Activated T-cell treated with anti-CD3 and anti-CD28 coated beads, Interleukin-2, amount 50 U/mL, for 1 hour (primary cell): ENCODE measurements at places on chromosomes 3 and 15.

- no peak for DNase-seq
Measured at GRCh38 chr3:13749063-13749764, 130.7 kb downstream of the WNT7A start.

GRCh38 chr15:44207643-44208042 is 12.6 kb upstream of the FRMD5 start:
- no peak for DNase-seq

DNA sequence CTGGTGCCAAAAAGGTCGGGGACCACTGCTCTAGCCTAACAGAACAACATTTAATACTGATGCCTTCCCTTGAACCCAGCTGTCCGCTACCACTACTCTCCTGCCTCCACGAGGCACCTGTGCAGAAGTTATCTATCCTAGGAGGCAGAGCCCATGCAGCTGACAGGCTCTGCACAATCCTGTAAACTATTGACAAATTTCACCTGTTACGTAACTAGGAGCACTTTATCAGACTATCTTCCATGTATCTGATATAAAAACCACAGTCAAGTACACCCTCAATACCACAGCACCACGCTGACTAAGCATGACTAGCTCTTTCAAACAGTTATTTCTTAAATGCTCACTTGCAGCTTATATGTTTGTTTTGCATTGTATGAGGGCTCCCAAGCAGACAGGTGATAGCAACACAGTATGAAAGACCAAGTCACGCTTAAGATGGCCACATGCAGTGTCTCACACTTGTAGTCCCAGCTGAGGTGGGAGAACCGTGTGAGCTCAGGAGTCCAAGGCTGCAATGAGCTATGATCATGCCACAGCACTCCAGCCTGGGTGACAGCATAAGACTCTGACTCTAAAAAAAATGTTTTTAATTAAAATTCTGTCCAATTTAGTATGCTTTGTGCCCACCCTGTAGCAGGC is 4.5 kb upstream of the IL17RC start:
- no peak for DNase-seq

GRCh38 chr15:53693729-53694475 is 65.6 kb downstream of the WDR72 start:
- DNase-seq, result no peak

- DNase-seq, result no peak
Measured at GRCh38 chr3:124972457-124972856, 37.9 kb upstream of the MUC13 start.

DNA sequence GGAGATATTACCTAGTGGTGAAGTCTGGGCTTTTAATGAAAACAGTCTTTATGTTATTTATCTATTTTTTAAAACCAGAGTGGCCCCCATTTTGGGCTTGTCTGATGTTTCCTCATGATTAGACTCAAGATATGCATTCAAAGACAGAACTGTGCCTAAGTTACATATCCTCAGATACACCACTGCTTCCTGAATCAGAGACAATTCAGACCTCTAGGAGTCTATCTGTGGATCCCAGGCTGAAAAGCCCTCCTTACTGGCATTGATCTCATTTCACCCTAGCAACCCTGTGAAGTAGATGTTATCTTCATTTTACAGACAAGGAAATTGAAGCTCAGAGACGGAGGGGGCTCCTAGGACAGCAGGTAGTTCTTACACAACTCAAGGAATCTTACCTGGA is 16.8 kb upstream of the TGM5 start:
- no peak for DNase-seq

GRCh38 chr3:177589041-177589650 is 391.9 kb upstream of the TBL1XR1 start:
- no peak for DNase-seq

DNA sequence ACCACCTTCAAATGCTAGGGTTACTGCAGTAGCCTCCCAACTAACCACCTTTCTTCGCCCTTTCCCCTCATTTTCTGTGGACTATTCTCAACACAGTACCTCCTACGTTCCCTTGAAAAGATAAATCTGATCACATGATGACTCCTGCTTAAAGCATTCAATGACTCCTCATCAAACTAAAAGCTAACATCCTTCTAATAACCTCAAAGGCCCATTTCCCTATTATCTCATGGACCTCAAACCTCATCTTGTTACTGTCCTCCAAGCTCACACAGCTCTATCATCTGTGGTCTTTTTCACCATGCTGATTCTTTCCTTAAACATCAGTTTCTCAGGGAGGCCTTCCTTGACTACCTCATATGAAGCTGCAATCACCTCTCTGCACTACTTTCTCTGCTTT is 29.6 kb downstream of the GADL1 start:
- DNase-seq, result no peak

DNA sequence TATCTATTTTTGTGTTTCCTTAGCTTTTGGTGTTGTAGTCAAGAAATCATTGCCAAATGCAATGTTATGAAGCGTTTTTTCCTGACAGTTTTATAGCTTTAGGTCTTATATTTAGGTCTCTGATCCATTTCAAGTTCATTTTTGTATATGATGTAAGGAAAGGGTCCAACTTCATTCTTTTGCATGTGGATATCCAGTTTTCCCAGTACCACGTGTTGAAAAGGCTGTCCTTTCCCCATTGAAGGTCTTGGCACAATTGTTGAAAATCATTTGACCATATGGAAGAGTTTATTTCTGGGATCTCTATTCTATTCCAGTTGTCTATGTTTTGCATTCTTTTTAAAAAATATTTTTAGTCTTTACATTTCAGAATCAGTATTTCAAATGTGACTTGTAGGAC is 14.6 kb upstream of the SNRPN start:
- no peak for DNase-seq

GRCh38 chr3:160879859-160880258 is 123.8 kb downstream of the PPM1L start:
- no peak for DNase-seq

DNA sequence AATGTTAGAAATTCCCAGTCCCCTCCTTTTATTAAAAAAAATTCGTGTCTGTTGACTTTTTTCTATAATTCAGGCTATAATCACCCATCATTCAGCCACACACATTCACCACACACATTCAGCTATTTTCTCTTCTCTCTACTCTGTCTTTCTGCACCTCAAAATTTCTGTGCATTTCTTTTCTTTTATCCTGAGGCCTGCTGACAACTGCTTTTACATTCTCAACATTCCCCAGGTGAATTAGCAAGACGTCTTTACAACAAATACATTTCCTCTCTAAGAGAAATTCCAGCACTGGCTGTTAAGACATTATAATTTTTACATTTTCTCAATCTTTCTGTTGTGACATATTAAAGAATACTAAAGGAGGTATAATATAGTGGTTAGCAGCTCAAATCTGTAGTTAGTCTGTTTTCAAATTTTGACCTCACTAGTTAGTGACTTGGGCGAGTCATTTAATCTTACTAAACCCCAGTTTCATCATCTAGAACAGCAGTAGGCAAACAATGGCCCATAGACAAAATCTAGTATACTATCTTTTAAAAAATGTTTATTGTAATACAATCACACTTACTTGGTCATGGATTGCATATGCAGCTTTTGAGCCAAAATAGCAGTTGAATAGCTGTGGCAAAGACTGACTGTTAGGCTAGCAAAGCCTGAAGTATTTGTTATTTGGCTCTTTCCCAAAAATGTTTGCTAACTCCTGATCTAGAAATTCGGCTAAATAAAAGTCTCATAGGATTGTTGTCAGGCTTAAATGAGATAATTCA is 350.7 kb downstream of the NSUN3 start:
- DNase-seq, result no peak

DNA sequence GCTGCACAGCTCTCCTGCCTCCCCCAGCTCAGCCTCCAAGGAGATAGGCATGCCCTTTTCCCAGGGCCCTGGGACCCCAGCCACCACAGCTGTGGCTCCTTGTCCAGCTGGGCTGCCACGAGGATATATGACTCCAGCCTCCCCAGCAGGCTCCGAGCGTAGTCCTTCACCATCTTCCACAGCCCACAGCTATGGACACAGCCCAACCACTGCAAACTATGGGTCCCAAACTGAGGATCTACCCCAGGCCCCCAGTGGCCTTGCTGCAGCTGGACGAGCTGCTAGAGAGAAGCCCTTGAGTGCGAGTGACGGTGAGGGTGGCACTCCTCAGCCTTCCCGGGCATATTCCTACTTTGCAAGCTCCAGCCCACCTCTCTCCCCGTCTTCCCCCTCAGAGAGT is 20.5 kb upstream of the APEH start:
- no peak for DNase-seq

- DNase-seq, result no peak
Measured at GRCh38 chr3:13654330-13655060, 105.6 kb downstream of the FBLN2 start.

DNA sequence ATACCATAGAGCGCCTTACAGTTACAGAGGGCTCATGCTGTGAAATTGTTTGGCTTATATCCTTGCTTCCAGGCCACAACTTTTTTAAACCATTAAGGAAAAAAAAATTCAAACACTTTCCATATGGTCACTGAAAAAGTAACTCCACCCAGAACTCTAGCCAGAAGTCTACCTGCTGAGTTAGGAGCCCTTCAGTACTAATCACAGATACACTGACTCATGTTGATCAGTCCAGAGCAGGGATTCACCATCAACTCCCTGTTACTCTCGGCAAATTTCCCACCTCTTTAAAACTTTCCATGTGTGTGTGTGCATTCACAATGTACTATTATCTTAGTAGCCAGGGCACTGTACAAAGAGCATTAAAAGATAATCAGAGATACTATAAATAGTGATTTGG is 372.8 kb downstream of the MAGI1 start:
- DNase-seq, result no peak

GRCh38 chr15:81296673-81297072 is 27.3 kb downstream of the STARD5 start:
- peak; percentile 65 for DNase-seq

DNA sequence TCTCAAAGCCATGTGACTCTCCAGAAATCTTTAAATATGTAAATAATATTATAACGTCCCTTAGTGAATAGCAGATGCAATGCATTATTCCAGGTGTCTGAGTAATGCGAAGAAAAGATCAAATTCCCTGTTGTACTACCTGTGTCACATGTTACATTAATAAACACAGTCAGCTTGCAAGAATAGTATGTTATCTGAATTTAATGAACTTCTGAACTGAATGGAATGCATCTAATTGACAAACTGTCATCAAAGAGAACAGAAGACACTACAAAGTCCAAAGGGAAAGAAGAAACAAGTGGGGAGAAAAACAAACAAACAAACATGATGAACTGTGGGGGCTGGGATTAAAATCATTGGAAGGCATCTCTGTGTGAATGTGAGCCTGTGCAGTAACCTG is 508.8 kb downstream of the LPP start:
- no peak for DNase-seq

GRCh38 chr3:169090559-169090958 is 573.0 kb downstream of the MECOM start:
- DNase-seq, result no peak

DNA sequence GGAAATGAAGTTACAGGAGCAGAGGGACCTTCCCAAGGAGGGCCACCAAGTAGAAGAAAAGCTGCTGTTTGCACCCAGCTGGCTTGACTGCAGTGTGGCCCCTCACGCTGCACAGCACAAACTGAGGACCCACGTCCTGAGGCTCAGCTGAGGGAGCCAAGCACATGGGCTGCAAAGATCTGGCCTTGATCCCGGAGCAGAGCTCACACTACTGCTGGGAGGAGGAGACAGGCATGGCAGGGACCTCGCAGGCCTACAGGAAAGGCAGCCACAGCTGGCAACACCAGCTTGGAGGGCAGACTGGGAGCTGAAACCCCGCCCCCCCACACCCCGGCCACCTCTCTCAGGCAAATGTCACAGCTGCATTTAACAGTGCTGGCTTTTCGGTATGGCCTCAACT is 39.7 kb downstream of the KLHL25 start:
- DNase-seq, result no peak

DNA sequence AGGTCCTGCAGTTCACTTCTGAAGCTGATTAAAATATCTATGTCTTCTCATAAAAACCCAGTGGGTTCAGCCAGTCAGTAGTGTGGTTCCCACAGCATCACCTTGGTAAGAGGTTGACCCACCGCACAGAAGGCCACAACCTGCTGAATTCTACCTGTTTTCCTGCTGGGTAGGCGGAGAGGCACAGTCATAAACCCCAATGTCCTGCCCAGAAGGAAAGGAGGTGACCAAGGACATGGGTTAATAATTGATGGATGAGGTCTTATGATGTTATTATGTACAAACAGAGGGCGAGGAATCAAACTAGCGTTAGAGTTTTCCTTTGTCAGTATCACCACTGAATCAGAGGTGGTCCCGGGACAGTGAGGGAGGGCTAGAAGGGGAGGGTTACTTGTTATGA is 27.8 kb downstream of the CA12 start:
- DNase-seq, result no peak

DNA sequence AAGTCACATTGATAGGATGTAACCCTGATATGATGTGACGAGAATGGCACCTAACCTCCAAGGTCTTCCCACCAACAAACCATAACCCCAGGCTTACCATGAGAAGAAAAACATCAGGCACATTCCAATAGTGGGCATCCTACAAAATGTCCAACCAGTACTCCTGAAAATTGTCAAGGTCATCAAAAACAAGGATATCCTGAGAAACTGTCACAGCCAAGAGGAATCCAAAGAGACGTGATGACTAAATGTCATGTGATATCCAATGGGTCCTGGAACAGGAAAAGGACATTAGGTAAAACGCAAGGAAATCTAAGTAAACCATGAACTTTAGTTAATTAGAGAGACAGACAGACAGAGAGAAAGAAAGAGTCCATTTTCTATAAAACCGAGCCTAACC is 2.3 kb upstream of the CYP1A2 start:
- DNase-seq, result no peak
